ENCODE measurements at places on chromosomes 11 and 22.

GRCh38 chr11:92501066-92501739 is 276.6 kb downstream of the FAT3 start:
- DNase-seq, result peak; percentile 79

GRCh38 chr11:117059611-117060148 is 38.5 kb downstream of the SIK3 start:
- DNase-seq, result no peak

DNA sequence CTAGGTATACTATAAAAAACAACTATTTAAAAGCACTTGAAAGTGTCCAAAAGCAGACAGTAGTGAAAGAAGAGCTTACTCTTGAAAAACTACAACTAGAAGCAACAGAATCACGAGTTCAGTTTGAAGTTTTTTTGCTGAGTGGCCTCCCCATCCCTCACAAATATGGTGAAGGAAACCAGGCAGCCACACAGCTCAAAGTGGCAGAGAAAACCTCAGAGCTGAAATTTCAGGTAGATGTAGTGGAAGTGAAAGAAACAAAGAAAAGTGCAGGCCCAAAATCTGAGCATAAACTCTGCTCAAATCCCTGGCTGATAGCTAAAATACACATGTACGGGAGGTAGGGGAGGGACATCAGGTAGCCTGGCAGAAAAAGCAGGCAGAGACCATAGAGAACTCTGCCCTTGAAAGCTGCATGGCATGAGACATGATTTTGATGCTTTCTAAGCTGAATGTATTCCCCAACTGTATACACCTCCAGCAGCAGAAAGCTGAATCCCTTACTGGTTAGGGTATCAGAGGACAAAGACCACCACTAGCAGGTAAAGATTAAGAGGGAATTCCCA is 12.1 kb downstream of the BTBD10 start:
- no peak for DNase-seq

- DNase-seq, result no peak
Observed at GRCh38 chr11:13206086-13206640, 71.4 kb upstream of the BMAL1 start.

- DNase-seq, result no peak
Observed at GRCh38 chr11:99631618-99632017, 610.9 kb downstream of the CNTN5 start.

- DNase-seq, result peak; percentile 90
Observed at GRCh38 chr11:47271961-47272661, 2.2 kb downstream of the MADD start.
